ENCODE measurements at places on chromosomes 6 and 20.
A peak's percentile ranks its signal among the peaks of the same experiment; 100 is the strongest.

DNA sequence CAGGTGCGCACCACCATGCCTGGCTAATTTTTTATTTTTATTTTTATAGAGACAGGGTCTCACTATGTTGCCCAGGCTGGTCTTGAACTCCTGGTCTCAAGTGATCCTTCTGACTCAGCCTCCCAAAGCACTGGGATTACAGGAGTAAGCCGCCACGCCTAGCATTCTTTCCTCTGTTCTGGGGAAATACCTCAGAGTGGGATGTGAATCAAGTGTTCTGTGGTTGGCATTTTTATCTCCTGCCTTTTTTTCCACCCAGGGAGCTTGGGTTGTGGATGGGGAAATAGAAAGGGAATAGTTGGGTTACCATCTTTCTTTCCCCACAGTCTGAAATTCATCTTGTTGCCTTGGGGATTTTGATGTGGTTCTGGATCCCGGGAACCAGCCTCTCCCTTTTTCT lies 24.1 kb downstream of the TFAP2C start:
- no peak for DNase-seq

DNA sequence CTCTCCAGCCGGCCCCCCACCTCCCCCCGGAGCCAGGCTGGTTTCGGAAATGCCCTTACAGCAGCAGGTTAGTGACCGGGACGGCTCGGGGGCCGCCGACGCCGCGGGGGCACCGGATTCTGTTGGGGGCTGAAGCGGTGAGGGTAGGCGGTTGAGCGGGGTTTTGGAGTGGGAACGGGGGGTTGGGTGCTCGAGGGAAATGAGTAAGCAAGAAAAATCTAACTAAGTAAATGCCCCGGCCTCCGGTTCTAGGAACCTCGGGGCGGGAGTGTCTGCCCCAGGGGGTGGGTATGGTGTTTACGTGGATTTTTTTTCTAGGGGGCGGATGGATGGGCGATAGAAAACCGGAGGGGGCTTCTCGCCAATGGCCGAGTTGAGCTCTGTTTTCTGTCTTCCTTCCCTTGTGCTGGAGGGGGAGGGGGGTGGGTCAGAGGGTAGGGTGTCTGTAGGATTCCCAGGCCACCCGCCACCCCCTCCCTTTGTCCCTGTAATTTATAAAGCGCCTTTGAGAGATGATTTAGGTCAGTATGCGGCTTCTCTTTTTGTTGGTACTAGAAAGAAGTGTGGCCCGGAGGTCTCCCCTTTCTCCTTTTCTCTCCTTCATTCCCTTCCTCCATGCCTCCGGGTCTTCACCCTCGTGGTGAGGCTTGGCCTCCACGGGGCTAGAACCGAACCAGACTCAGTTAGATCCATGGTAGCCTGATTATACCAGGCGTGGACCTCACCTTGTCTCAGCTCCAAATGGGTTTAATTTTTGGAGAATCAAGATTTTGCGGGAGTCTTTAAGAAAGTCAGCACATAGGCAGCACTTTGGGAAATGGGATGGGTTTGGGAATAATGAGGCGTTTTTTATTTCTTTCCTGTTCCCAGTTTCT lies 2.3 kb downstream of the E2F3 start:
- no peak for DNase-seq

DNA sequence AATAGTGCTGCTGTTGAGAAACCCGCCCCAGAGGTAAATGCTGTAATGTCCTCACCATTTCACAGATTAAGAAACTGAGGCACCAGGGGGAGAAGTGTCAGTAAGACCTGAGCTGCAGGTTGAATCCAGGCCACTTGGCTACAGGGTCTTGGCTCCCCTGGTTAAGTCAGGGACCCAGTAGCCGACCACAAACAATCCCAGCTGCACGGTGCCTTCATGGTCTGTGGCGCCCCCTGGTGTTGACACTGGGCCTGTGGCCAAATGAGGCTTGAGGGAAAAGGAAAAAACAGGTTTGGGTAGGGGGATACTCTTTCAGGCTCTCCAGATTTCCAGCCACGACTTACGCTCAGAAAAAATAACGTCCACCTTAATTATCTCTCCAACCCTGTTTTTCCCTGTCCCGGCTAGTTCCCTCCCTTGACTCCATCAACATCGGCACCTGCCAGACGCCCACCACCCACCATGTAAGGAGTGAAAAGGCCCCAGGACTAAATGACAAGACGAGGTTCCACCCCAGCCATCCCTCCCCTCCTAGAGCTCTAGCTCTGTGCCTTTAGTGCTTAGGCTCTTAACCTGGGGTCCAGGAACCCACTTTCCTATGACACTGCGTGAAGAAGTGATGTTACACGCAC lies 47.7 kb upstream of the POLR1H start:
- DNase-seq, result no peak

- DNase-seq, result peak; percentile 96
Measured at GRCh38 chr6:142374965-142375733, 73.3 kb downstream of the ADGRG6 start.

DNA sequence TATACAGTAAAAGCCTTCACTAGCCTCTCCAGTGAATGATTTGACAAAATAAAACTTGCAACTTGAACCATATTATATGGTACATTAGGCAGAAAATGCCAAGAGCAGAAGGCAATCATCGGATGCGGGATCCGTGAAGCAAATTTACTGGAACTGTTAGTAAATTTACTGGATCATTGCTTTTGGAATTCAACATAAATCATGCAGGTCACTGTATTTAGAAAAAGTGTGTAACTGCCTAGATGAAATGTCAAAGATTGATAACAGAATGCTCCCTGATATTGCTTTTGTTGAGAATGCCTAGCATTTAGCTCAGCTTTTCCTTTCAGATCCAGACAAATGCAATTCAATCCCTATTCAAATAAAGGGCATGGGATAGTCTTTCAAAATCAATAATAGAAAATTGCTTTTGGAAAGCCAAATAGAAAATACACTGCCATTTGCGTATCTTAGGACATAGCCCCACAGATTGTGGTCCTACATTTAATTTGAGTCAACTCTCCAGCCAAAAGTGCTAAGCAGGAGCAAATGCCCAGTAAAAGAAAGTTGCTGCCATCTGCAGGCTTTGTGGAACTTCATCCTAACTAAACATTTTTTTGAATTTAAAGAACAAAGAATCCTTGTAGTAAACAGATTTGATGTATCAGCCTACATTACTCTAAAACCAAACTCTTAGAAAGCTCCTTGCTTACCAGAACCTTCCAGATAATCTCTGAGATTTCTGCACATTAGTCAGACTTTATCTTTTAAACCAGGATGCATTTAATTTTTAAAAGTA lies 109.5 kb upstream of the HSF2 start:
- DNase-seq, result no peak

GRCh38 chr20:34011275-34011674 lies 17.6 kb downstream of the RALY start:
- DNase-seq, result no peak

DNA sequence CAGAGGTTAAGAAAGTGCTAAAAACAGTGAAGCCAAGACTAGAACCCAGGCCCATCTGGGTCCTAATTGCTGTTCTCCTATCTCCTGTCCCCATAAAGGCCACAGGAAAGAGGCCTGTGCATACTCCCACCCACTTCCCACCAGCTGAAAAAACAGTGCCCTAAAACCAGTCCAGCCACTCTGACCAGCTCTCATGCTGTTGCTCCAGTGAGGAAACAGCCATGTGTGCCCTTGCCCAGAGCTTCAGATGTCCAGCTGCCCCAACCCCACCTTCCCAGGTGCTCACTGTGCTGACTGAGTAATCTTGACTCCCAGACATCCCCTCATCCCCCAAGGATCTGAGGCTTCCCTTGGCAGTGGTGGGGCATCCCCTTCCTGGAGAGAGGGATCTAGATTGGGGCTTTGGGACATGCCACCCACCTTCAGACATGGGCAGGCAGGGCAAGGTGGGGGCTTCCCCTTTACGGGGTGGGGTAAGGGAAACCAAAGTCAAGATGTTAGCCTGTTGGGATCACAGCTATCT lies 28.7 kb downstream of the KCNK5 start:
- no peak for DNase-seq

GRCh38 chr6:100915876-100916275 lies 34.7 kb upstream of the ASCC3 start:
- no peak for DNase-seq
